ENCODE measurements at places on chromosomes 12 and 14. TPM values are rescaled to one million over a fixed set of nuclear protein-coding genes. Genes with fewer than 3 reads are reported as not detected.
A peak's percentile ranks its signal among the peaks of the same experiment; 100 is the strongest.

- no peak for DNase-seq
Measured at GRCh38 chr12:7259060-7259459, 44.8 kb upstream of the ACSM4 start.

GRCh38 chr12:123779551-123779950, 17.4 kb downstream of the DNAH10 start:
- no peak for DNase-seq

DIO3 gene
- total RNA-seq: 0.24 TPM

DNA sequence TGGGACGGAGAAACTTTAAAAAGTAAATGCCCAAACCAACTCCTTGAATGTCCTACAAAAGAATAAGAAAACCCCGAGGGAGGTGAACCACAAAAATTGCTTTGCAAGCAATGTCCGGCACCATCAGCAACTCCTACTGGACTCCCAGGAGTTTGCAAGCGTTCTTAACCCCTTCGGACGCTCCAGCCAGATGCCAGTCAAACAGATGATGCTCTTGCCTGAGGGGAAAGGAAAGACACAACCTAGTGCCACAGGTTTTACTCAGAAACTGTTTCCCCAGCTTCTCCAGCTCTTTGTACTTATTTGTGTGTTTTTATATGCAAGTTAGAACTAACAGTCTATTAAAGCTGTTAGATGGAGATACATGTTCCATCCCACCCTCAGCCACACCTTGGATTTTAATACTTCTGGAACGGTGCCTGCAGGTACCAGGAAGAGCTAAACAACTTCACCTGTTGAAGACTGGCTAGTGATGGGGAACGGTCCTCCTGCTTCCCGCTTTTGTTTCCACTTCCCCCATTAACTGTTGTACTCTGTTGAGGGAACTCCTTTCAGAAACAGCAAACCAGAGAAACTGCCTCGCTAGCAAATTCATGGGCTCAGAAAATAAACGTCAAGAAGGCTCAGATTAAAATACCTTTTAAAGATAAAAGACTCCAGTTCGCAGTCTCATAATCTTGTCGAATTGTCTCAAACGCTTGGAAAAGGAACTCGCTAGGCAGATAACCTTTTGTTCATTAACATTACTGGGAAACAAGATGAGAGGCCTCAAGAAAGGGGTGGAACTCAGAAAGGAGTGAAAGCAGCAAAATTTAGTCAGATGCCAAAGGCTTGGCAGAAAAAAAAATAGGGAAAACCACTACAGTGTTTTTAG, 1.1 kb upstream of the FERMT2 start:
- DNase-seq: no peak

- DNase-seq: no peak
Measured at GRCh38 chr12:51401020-51401419, 9.8 kb upstream of the GALNT6 start.

DNA sequence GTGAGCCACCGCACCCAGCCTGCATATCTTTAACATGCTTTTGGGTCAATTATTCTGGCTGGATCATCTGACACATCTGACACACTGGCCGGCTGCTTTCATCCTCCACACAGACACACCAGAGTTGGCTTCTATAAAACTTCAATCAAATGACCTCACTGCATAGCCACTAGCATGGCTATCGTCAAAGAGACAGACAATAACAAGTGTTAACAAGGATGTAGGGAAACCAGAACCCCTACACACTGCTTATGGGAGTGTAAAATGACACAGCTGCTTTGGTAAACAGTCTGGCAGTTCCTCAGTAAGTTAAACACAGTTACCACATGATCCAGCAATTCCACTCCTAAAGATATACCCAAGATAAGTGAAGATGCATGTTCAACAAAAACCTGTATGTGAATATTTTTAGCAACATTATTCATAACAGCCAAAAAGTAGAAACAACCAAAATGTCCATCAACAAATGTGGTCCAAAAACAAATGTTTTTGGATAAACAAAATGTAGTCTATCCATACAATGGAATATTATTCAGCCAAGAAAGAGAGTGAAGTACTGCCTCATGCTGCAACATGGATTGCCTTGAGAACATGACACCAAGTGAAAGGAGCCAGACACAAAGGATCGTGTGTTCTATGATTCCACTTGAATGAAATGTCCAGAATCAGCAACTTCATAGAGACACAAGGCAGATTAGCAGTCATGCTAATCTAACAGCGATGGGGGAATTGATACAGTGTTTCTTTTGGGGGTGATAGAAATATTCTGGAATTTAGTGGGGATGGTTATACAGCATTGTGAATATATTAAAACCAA, 10.1 kb downstream of the KDM2B start:
- no peak for DNase-seq

GRCh38 chr14:67607646-67608045, 7.6 kb upstream of the PIGH start:
- no peak for DNase-seq

DNA sequence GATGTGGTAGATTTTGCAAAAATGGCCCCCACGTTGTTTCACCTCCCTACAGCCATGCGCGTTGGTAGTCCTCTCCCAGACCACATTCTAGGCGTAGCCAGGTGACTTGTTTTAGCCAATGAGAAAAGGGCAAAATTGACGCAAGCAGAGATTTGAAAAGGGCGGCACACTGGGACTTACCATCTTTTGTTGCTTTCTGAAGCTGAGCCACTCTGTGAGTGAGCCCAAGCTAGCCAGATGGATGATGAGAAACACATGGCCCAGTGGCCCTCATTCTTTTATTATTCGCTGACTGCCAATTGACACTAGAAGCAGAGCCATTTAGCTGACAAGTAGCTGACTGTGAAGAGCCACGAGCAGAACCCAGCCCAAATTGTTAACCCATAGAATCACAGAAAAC, 142.0 kb upstream of the GZMB start:
- no peak for DNase-seq

DNA sequence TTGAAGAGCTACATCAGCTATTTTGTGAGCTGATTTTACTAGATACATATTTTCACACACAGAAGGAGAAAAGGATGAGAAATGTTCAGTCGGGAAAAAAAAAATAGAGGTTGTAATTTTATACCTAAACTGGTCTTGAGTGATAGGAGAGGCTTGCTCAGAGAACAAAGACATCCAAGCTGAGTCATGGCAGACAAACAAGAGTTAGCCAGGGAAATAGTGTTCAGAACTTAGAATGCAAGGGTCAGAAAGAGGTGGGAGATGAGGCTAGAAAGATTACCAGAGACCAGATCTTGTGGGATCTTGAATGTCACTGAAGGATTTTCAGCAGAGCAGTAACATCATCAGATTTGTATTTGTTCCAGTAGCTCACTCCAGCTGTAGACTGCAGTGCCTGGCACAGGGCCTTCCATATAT, 121.9 kb upstream of the ATF1 start:
- no peak for DNase-seq

MYO1H gene
- 0.16 TPM for total RNA-seq

GRCh38 chr14:80584744-80585505, 356.6 kb downstream of the CEP128 start:
- DNase-seq: no peak

DNA sequence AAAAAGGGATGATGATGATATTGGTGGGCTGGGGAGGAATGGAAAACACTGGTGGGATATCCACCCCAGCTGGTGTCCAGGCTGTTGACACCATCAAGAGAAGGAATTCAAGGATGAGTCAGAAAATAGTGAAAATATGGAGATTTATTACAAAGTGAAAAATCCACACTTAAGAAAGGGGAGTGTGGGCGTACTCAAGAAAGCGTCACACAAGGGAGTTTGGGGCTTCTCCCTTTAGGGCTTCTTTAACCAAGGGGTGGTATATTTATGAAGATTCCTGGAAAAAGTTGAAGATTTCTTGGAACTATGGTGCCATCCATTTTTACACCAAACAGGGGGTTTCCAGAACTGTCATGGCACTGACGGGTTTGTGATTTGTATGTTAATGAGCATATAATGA, 63.1 kb upstream of the ARID2 start:
- DNase-seq: no peak

DNA sequence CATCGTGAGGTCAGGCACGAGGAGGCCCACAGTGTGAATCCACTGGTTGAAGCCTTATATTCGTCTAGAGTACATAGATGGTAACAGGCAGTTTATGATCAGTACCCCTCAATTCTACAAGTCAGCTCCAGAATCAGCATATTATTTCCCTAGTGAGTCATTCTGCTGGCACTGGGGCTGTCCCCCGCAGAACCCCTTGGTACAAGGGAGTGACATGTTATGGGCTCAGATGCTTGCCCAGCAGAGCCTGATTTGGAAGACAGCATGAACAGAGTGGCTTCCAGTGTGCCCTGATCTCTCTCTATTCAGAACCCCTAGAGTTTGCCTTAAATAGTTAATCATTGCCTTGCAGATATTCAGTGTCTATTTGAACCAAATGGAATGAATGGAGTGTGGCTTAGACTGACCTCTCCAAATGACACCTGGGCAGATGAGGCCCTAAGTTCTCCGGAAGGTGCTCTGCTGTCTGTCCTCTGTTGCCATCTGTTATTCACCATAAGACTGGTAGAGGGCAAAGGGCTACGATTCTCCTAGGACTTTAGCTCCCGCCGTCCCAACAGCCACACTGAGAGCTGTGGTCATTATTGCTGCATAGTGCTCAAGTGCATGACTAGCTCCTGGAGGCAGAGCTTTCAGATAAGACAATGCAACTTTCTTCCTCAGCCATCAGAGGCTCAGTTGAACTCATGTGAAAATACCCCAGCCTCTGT, 41.1 kb downstream of the CACNA2D4 start:
- DNase-seq: no peak

GRCh38 chr14:51929166-51929565, 60.2 kb upstream of the RTRAF start:
- no peak for DNase-seq

DNA sequence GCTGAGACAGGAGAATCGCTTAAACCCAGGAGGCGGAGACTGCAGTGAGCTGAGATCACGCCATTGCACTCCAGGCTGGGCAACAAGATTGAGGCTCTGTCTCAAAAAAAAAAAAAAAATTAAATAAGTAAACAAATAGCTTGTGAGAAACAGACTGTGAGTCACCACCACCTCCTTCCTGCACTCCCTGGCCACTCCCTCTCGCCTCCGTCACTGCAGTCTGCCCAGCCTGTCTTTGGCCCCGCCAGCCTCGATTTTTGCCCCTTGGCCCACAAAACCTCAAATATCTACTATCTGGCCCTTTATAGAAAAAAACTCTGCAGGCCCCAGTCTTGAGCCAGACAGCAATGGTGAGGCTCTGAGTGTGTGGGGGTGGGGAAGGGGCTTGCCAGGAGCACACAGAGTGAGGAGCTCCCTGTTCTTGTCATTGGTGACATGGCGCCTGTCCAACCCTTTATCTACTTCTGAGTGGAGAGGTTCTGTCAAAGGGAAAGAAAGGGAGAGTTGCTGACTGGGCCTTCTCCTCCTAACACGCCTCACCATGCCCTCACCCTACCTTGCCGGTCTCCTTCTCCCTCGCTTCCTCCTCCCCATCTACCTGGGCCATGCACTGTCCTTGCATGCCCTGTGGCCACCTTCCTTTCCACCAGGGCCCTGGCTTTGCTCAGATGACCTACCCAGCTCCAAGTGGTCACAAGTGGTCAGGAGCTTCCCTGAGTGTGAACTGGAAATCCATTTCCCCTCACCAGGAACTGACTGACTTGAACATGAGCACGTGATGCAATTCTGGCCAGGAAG, 22.1 kb downstream of the LGMN start:
- peak; percentile 80 for DNase-seq

DHRS4 gene
- 29.7 TPM for total RNA-seq

VRTN gene
- not detected for total RNA-seq

IFNG-AS1 gene
- not detected for total RNA-seq

- no peak for DNase-seq
Measured at GRCh38 chr12:85310456-85311076, 30.5 kb downstream of the ALX1 start.

DNA sequence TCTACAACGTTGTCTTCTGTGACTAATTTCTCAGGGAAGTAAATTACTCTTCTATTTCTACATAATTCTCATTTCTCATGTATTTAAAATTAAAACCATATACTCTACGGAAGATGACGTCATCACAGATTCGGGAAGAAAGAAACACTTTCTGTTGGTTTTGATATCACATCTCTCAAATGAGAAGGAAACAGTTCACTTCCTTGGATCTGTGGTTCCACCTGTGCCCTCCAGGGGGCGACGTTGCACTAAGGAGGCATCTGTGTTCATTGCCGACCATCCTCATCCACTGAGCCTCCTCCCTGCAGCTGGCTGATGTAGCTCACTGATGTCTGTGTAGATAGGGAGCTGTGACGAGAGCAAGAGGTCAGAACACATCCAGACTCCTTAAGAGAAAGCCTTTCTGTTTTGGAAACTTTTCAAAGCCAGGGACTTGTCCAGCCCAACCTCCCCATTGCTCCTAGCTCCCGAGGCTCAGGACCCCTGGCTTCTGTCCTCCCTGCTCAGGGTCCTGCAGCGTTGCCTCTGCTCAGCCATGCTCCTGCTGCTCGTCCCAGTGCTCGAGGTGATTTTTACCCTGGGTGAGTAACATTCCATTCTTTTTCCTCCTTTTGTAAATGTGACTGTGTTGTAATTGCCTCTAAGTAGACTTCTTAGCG, 172.7 kb upstream of the OR4E1 start:
- DNase-seq: peak; percentile 74

- DNase-seq: no peak
Measured at GRCh38 chr12:110546339-110546738, 36.8 kb downstream of the PPTC7 start.

RILPL1 gene
- total RNA-seq: 94.3 TPM

GRCh38 chr12:89856431-89856830, 147.8 kb upstream of the ATP2B1 start:
- no peak for DNase-seq

- peak; percentile 70 for DNase-seq
Measured at GRCh38 chr14:75515629-75515996, 6.7 kb upstream of the BATF start.

RNASE3 gene
- not detected for total RNA-seq

PPP1R1A gene
- 239 TPM for total RNA-seq

GRCh38 chr14:47422191-47422590, 253.2 kb downstream of the MDGA2 start:
- DNase-seq: no peak

DNA sequence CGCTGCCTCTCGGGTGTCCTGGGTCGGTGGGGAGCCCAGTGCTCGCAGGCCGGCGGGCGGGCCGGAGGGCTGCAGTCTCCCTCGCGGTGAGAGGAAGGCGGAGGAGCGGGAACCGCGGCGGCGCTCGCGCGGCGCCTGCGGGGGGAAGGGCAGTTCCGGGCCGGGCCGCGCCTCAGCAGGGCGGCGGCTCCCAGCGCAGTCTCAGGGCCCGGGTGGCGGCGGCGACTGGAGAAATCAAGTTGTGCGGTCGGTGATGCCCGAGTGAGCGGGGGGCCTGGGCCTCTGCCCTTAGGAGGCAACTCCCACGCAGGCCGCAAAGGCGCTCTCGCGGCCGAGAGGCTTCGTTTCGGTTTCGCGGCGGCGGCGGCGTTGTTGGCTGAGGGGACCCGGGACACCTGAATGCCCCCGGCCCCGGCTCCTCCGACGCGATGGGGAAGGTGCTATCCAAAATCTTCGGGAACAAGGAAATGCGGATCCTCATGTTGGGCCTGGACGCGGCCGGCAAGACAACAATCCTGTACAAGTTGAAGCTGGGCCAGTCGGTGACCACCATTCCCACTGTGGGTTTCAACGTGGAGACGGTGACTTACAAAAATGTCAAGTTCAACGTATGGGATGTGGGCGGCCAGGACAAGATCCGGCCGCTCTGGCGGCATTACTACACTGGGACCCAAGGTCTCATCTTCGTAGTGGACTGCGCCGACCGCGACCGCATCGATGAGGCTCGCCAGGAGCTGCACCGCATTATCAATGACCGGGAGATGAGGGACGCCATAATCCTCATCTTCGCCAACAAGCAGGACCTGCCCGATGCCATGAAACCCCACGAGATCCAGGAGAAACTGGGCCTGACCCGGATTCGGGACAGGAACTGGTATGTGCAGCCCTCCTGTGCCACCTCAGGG, 679 bp downstream of the ARF6 start:
- DNase-seq: peak; percentile 87

GRCh38 chr14:105602799-105603793, 76.7 kb downstream of the TMEM121 start:
- DNase-seq: peak; percentile 71

Data from Right ventricle myocardium inferior (tissue), 1 donor.